Progenitor cell of endocrine pancreas (in vitro differentiated cells): ENCODE measurements at places on chromosomes 1 and 21. TPM values are rescaled to one million over a fixed set of nuclear protein-coding genes. Genes with fewer than 3 reads are reported as not detected.
A peak's percentile ranks its signal among the peaks of the same experiment; 100 is the strongest.

DNA sequence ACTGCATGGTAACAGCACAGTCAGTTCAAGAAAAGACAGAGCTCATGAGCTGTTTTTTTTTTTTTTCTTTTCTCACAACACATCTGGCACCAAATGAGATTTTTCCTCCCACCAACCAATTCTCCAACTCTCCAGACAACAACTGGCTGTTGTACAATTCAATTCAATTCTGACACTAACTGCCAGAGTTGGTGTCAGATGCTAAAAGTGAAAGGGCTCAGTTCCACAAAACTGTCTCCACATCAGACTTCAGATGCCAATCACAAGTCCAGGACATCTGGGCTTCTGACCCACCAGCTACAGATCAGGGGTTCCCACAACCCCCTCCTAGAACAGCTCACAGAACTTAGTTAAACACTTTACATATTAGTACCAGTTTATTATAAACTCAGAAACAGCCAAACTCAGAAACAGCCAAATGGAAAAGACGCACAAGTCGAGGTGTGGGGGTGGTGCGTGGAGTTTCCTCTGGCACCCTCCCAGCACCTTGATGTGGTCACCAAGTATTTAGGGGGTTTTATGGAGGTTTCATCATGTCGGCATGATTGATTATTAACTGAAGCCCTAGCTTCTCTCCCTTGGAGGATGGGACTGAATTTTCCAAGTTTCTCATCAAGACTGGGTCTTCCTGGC, 39.2 kb upstream of the LRRC8D start:
- H3K4me1 ChIP-seq: no peaks in the 10 kb centered on the region
- no peak for DNase-seq

DNA sequence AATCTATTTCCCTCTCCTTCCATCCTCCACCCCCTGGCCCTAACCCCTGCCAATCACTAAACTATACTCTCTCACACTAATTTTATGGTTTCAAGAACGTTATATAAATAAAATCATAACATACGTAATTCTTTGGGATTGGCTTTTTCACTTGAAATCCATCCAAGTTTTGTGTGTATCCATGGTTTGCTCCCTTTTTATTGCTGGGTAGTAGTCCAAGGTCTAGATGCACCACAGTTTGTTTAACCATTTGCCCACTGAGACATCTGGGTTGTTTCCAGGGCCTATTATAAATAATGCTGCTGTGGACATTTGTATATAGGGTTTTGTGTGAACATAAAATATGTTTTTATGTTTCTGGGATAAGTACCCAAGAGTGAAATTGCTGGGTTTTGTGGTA, 61.4 kb downstream of the TEX35 start:
- no peak for DNase-seq
- H3K36me3 ChIP-seq: no peaks in the 10 kb centered on the region
- no peaks in the 10 kb centered on the region for H3K27me3 ChIP-seq
- no peak overlapping the region for H3K27ac ChIP-seq
- no peak overlapping the region for H3K4me3 ChIP-seq

- peak overlapping the region; percentile 74 for H3K4me3 ChIP-seq
- H3K27ac ChIP-seq: peak overlapping the region; percentile 95
- H3K36me3 ChIP-seq: no peaks in the 10 kb centered on the region
- peak; percentile 25 for DNase-seq
- peaks cover 11% of the 10 kb centered on the region for H3K27me3 ChIP-seq
- peaks cover 2% of the 10 kb centered on the region for H3K4me1 ChIP-seq
Observed at GRCh38 chr1:114345930-114346479, 165.0 kb downstream of the TRIM33 start.

GRCh38 chr21:29582855-29583254, 284.1 kb downstream of the BACH1 start:
- DNase-seq: no peak
- no peak overlapping the region for H3K4me3 ChIP-seq
- H3K27ac ChIP-seq: no peak overlapping the region
- H3K36me3 ChIP-seq: peaks cover 2% of the 10 kb centered on the region
- H3K27me3 ChIP-seq: no peaks in the 10 kb centered on the region

DNA sequence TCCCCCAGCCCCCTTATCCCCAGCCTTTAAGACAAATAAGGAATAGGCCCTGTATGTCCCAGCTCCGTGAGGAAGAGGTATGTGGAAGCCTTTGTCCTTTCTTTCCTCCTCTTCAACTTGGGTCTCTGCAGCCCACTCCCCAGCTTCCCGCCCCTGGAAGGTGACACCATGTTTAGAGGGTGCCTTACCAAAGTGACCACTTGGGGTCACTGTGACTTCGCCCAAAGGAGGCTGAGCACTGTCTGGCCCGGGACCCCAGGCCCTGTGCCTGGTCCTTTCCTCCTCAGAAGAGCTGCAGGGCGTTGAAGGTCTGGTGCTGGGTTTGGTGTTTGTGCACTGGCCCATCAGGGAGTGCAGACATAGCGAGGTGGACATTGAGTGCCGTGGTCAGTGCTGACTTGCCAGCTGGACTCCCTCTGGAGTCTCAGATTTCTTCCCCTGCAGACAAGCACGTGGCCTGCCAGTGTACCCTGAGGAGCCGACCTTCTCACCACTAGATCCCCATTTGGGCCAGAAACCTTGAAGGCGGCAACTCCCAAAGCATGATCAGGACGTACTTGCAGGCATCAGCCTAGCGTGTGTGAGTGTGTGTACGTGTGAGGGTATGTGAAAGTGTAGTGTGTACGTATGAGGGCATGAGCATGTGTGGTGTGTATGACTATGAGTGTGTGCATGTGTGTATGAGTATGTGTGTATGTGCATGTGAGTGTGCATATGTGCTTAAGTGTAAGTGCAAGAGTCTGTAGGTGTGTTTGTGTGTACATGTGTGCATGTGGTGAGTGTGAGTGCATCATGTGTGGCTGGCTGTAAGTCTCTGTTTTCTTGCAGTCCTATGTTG, 181.4 kb upstream of the KIAA0040 start:
- H3K36me3 ChIP-seq: no peaks in the 10 kb centered on the region
- H3K4me1 ChIP-seq: no peaks in the 10 kb centered on the region
- H3K4me3 ChIP-seq: no peak overlapping the region
- DNase-seq: peak; percentile 46
- peaks cover 14% of the 10 kb centered on the region for H3K27me3 ChIP-seq
- no peak overlapping the region for H3K27ac ChIP-seq

GRCh38 chr1:149986486-149987296, 23.8 kb downstream of the OTUD7B start:
- peak overlapping the region; percentile 0 for H3K27ac ChIP-seq
- peaks cover 19% of the 10 kb centered on the region for H3K4me1 ChIP-seq
- H3K36me3 ChIP-seq: peaks cover 2% of the 10 kb centered on the region

GRCh38 chr1:160398823-160399222, 1.5 kb upstream of the VANGL2 start:
- no peaks in the 10 kb centered on the region for H3K27me3 ChIP-seq
- H3K4me3 ChIP-seq: peak overlapping the region; percentile 74
- H3K36me3 ChIP-seq: no peaks in the 10 kb centered on the region
- H3K27ac ChIP-seq: peak overlapping the region; percentile 50
- H3K4me1 ChIP-seq: peaks cover 25% of the 10 kb centered on the region

- peaks cover 96% of the 10 kb centered on the region for H3K27me3 ChIP-seq
- H3K4me1 ChIP-seq: peaks cover 10% of the 10 kb centered on the region
- H3K4me3 ChIP-seq: no peak overlapping the region
Observed at GRCh38 chr1:181484821-181485220, 1.5 kb downstream of the CACNA1E start.

Gene KCTD3
- total RNA-seq: 70.5 and 73.5 TPM in 2 replicates

Gene AMY2A
- total RNA-seq: not detected in 2 replicates
